ENCODE measurements at places on chromosomes 5 and 9. TPM values are rescaled to one million over a fixed set of nuclear protein-coding genes. Genes with fewer than 3 reads are reported as not detected.

DNA sequence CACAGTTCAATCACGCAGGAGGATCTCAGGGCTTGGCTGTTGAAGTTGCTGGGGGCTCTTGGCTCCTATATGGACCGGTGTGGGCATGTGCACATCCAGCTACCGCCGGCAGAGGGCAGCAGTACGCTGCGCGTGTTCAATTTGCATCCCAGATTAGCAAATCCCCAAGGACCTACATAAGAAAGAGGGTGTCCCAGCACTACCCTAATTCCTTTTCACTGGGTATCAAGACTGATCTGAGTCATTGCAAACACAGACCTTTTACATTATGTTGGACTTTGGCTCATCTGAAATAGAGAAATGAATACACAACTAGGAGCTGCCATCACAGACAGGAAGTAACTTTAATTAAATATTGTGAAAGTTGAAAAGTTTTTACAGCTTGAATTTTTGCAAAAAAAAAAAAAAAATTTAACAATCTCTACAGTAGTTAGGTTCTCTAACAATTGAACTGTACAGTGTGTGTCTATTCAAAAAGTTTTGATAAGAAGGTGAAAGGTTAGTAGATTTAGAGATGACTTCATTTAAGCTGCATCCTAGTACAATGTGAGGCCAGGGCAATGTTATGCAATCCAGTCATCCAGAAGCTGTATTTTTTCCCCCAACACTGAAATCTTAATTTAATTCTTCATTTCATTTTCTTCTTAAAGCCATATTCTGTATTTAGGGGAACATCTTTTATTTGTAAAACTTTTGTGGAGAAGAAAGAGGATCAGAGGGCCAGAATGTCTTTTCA, 404.0 kb downstream of the EBF1 start:
- peak; percentile 72 for DNase-seq

DNA sequence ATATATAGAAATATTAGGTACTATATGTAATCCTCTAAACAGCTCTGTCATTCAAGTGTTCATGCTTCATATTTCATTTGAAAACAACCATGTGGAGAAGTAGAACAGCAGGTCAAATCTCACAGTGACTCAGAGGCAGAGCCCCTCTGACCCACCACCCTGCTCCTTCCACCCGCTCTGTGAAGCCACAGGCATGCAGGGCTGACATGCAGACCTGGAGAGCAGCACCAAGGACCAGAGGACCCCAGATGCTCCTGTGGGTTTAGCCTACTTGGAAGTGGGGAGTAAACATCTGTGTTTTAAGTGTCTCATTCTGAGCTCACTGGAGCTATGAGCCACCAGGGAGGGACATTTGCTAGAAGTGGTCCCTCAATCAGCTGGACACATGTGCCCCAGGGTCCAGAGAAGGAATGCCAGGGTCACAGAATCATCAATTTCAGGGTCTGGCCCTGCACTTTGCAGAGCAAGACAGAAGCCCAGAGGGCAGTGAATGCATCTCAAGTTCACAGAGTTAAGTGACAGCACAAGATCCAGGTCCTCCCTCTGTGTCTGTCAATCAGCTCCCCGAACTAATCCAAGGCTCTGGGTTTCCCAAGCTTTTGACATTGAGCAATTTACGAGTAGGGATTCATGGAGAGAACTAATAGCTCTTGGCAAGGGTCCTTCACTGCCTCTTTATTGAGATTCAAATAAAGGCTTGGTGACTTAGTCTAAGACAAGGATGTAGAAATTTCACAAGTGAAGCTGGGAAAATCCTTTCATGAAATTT, 441.1 kb downstream of the SEMA5A start:
- no peak for DNase-seq

DNA sequence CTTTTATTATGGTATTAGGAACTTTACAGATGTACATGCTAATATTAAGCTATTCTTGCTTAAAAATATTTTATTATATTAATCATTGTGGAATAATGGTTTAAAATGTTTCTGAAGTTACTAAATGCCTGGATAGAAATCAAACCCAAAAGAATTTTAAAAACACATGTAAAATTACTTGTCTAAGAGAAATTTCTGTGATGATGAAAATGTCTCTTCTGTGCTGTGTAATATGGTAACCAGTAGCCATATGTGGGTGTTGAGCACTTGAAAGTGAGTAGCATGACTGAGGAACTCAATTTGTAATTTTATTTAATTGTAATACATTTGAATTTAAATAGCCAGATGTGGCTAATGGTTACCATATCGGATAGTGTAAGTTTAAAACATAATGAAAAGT, 66.7 kb upstream of the HSPB3 start:
- no peak for DNase-seq

LMX1B gene
- total RNA-seq = not detected

- DNase-seq = no peak
Observed at GRCh38 chr9:124388275-124389048, 26.8 kb downstream of the PSMB7 start.

- DNase-seq = peak; percentile 39
Observed at GRCh38 chr5:78003450-78003849, 227.3 kb upstream of the TBCA start.

GRCh38 chr9:89775641-89776040, 170.8 kb downstream of the GADD45G start:
- DNase-seq = no peak
